ENCODE measurements at places on chromosomes 12 and 14.

DNA sequence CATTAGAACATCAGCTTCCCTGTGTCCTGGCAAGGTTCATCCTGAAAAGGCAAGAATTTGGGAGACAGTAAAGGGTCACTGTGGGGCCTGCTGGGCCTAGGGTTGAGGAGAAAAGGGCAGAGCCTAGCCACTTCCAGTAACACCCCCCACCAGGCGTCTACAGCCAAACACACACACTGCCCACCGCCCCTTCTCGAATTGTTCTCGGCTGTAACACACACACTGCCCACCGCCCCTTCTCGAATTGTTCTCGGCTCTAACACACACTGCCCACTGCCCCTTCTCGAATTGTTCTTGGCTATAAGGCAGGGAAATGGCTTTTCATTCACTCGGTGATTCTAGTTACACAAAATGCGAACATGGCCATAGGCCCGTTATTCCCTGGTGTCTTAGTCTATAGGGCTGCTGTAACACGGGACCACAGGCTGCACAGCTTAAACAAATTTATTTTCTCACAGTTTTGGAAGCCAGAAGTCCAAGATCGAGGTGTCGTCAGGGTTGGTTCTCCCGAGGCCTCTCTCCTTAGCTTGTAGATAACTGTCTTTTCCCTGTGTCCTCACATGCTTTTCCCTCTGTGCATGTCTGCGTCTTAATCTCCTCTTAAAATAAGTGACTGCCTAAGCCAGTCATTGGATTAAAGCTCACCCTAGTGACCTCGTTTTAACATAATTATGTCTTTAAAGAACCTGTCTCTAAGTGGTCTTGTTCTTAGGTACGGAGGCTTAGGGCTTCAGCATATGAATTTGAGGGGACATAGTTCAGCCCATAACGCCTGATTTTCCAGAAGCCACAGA lies 171.0 kb downstream of the ADGRD1 start:
- no peak for DNase-seq

- DNase-seq, result no peak
Observed at GRCh38 chr12:109753959-109754358, 40.3 kb downstream of the FAM222A start.

- no peak for DNase-seq
Observed at GRCh38 chr12:132436791-132437251, 53.1 kb upstream of the FBRSL1 start.

- no peak for DNase-seq
Observed at GRCh38 chr12:87338681-87339080, 690.5 kb downstream of the C12orf50 start.

DNA sequence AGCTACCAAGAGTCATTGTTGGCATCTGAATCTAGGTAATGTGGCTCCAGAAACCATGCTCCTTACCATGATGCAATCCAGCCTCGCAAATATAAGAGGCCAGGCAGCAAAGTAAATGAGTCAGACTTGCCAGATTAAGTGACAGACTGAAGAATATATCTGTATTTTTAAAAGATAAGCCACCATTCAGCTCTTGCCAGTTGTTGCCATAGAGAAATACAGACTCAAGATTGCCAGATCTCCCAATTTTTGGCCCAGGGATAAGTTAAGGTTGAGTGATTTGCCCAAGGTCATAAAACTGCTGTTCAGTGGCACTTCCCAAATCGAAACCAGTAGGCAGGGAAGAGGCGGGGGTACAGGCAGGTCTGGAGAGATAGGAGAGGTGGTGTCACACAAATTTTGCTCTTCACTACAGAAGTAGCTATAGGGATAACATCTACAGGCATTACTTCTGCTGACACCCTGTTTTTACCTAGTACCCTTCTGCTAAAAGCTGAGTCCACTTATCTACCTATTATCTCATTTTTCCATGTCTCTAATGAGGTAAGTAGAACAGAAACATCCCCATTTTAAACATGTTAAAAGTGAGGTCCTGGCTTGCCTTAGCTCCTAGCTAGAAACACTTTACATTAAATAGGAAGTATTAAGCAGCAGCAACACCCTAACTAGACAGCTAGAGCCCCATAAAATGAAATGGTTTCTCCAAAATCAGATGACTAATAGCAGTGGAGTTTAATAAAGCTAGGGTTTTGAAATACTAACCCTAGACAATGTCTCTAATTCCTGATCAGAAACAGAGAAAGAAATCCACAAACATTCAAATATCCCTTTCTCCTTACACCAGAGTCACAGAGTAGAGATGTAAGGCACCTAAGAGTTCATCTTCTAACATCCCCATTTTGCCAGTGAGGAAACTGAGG lies 19.5 kb downstream of the DCAF5 start:
- DNase-seq, result no peak

GRCh38 chr12:51920046-51920445 lies 12.7 kb downstream of the ACVRL1 start:
- DNase-seq, result no peak

- DNase-seq, result no peak
Observed at GRCh38 chr14:66628636-66629035, 120.7 kb downstream of the GPHN start.

- DNase-seq, result no peak
Observed at GRCh38 chr14:28778138-28779117, 11.8 kb downstream of the FOXG1 start.

- DNase-seq, result no peak
Observed at GRCh38 chr14:104385531-104386101, 193.9 kb upstream of the C14orf180 start.

Data from renal cortex interstitium (tissue), 15 donors.